ENCODE measurements at places on chromosomes 2 and 18.
A peak's percentile ranks its signal among the peaks of the same experiment; 100 is the strongest.

- DNase-seq: no peak
- H3K27ac ChIP-seq: no peak overlapping the region
- no peak overlapping the region for H3K4me3 ChIP-seq
Observed at GRCh38 chr18:27270508-27270907, 85.4 kb upstream of the CHST9 start.

DNA sequence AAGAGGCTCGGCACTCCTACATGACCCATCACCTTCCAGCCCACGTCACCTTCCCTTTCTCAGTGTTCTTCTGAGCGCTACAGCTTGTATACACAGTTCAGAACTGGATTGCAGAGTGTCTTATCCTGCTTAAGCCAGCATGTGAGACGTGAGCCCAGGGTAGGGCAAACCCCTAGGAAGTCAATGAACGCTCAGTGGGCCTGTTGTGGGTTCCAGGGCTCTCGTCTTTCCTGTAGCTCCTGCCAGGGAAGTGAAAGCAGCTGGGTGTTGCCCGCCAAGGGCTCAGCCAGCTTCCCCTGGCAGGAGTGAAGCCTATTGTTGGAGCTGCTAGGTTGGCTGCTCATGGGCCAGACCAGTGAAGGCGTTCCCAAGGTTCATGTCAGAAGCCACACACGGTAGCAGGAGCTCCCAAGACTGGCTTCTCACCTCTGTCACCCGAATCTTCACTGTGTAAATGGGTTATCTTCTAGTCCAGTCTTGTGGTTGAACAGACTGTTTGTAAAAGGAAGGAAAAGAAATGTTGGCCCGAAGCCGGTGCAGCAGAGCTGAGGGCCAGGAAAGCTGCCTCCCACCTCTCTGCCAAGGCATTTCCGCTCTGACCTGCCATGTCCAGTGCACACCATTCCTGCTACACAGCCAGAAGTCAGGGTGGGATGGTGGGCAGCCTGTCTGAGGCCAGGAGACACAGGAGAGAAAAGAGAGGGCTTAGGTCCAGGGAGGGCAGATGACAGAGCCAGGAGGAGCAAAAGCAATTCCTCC, 69.6 kb upstream of the RMDN2 start:
- no peak overlapping the region for H3K27ac ChIP-seq
- no peaks in the 10 kb centered on the region for H3K27me3 ChIP-seq
- H3K4me3 ChIP-seq: no peak overlapping the region
- DNase-seq: no peak

DNA sequence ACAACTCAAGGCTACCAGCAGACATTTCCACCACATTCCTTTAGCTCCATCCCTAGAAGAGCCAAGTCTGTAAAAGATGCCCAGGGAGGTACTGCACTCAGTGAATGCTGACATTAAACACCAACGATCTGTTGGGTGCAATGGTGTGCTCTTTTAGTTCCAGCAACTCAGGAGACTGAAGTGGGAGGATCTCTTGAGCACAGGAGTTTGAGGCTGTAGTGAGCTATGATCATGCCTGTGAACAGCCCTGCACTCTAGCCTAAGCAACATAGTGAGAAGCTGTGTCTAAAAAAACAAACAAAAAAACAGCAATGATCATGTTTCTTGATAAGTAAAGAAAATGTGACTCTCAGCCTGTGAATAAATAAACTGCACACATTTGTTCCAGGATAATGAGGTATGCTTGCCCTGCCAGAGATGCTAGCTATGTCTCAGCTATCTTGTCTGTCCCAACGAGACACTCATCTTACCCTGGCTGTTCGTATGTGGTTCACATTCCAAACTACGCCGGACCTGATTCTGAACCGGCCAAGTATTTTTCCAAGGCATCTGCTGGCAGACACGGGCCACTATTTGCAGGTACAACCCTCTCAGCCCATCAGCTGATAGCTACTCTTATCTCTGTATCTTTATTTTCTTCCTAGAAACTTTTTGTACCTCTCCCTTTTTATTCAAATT, 21.8 kb downstream of the TMEM182 start:
- no peaks in the 10 kb centered on the region for H3K36me3 ChIP-seq
- H3K4me1 ChIP-seq: peaks cover 5% of the 10 kb centered on the region
- no peak overlapping the region for H3K27ac ChIP-seq
- no peak overlapping the region for H3K4me3 ChIP-seq

DNA sequence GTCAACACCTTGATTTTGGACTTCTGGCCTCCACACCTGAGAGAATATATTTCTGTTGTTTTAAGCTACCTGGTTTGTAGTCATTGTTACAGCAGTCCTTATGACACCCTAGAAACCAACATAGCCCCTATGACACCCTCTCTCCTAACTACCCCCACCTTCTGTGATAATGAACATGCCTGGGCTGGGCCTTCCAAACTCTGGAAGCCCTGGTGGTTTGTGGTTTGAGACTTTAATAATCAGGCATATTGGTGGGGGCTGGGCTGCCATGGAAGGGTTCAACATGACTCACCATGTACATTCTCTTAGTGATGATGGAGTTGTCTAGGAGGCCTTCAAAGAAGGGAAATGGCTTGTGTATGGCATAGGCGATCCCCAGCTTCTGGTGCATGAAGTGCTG, 3.3 kb downstream of the SP110 start:
- H3K36me3 ChIP-seq: peaks cover 79% of the 10 kb centered on the region
- H3K27ac ChIP-seq: peak overlapping the region; percentile 67
- DNase-seq: peak; percentile 79
- H3K4me3 ChIP-seq: peak overlapping the region; percentile 30

DNA sequence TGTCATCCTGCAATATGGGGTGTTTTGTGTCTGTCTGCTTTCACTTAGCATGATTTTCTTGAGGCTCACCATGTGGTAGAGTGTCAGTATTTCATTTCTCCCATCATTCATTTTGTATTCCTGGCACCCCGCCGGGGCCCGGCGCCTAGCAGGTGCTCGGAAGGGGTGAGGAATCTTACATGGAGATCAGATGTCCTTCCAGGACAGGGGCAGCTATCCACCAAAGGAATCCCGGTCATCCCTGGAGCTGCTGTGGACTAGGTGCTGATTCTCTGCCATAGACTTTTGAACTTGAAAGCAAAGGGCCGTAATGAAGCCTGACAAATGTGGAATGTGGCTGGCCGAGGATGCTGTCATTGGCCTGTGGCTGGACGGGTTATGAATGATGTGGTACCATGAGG, 2.4 kb downstream of the PRELID3A start:
- peaks cover 30% of the 10 kb centered on the region for H3K4me1 ChIP-seq
- H3K27ac ChIP-seq: no peak overlapping the region
- no peak for DNase-seq
- peaks cover 23% of the 10 kb centered on the region for H3K27me3 ChIP-seq
- no peak overlapping the region for H3K4me3 ChIP-seq

DNA sequence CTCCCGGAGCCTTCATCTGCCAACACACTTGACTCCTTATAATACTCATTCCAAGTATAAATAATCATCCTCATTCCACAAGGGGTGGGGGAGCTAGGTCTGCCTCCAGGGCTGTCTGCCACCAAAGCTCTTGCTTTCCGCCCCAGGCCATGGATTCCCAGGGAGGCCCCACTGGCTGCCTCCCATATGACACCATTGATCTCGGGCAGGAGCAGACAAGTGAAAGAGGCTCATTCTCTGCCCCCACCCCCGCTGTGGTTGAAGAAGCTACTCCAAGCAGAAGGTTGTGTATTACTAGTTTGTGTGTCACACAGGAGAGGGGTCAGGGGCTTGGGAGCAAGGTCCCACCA, 99.5 kb downstream of the MRO start:
- H3K27me3 ChIP-seq: no peaks in the 10 kb centered on the region
- no peak overlapping the region for H3K4me3 ChIP-seq
- no peak overlapping the region for H3K27ac ChIP-seq
- no peaks in the 10 kb centered on the region for H3K4me1 ChIP-seq

- no peak for DNase-seq
- H3K27me3 ChIP-seq: no peaks in the 10 kb centered on the region
- H3K36me3 ChIP-seq: peaks cover 1% of the 10 kb centered on the region
- H3K27ac ChIP-seq: no peak overlapping the region
Observed at GRCh38 chr2:8009010-8009597, 672.8 kb upstream of the ID2 start.

GRCh38 chr18:49812286-49813068, 856 bp downstream of the ACAA2 start:
- DNase-seq: no peak
- H3K4me3 ChIP-seq: peak overlapping the region; percentile 91
- H3K4me1 ChIP-seq: peaks cover 52% of the 10 kb centered on the region
- H3K27ac ChIP-seq: peak overlapping the region; percentile 97

GRCh38 chr2:74441170-74441689, 507 bp downstream of the RTKN start:
- no peak overlapping the region for H3K27ac ChIP-seq
- DNase-seq: no peak
- H3K36me3 ChIP-seq: no peaks in the 10 kb centered on the region
- H3K4me1 ChIP-seq: peaks cover 10% of the 10 kb centered on the region
- peak overlapping the region; percentile 15 for H3K4me3 ChIP-seq

- no peaks in the 10 kb centered on the region for H3K27me3 ChIP-seq
- DNase-seq: no peak
- H3K27ac ChIP-seq: no peak overlapping the region
- peaks cover 3% of the 10 kb centered on the region for H3K4me1 ChIP-seq
Observed at GRCh38 chr18:67308819-67309218, 207.7 kb downstream of the DSEL start.

DNA sequence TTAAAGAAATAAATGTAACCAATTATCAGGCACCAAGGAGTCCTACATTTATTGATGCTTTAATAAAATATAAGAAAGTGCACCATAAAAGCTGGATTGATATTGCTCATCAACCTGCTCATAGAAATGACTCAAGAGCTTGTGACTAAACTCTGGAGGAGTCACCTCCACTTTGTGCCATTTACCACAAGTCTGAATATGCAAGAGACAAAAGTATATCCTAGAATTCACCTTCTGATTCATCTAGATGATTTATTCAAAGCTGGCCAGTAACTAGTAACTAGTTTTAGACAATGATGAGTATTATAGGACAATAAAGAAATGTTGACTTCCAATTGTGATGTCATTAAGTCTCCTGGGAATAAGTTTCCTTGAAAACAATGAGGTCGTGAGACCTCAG, 146.0 kb upstream of the SOX11 start:
- H3K36me3 ChIP-seq: no peaks in the 10 kb centered on the region
- no peak overlapping the region for H3K27ac ChIP-seq
- H3K4me1 ChIP-seq: no peaks in the 10 kb centered on the region
- H3K4me3 ChIP-seq: no peak overlapping the region

DNA sequence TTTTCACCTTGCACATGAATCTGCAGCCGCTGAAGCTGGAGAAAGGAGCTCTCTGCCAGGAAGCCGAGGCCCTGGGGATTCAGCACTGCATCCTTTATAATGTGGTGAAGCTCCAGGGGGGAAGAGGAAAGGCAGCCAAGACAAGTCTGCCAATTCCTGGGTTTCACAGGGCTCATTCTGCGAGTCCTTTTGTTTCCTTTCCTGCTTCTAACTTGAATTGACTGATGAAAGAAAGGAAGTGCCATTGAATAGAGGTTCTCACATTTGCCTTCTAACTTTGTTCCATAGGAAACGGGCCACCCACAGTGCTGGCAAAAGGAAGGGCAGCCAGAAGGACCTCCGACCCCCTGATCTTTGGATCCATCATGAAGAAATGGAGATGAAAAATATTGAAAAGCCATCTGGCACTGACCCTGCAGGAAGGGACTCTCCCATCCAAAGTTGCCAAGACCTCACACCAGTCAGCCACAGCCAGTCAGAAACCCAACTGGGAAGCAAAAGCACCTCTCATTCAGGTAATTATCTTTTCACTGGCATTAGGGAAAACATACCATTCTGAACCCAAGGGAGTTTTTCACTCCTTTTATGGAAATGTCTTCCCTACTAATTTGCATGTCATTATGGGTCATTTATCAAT, 765.4 kb downstream of the MBD2 start:
- DNase-seq: no peak
- H3K4me3 ChIP-seq: no peak overlapping the region
- no peak overlapping the region for H3K27ac ChIP-seq
- H3K36me3 ChIP-seq: no peaks in the 10 kb centered on the region
- no peaks in the 10 kb centered on the region for H3K27me3 ChIP-seq

DNA sequence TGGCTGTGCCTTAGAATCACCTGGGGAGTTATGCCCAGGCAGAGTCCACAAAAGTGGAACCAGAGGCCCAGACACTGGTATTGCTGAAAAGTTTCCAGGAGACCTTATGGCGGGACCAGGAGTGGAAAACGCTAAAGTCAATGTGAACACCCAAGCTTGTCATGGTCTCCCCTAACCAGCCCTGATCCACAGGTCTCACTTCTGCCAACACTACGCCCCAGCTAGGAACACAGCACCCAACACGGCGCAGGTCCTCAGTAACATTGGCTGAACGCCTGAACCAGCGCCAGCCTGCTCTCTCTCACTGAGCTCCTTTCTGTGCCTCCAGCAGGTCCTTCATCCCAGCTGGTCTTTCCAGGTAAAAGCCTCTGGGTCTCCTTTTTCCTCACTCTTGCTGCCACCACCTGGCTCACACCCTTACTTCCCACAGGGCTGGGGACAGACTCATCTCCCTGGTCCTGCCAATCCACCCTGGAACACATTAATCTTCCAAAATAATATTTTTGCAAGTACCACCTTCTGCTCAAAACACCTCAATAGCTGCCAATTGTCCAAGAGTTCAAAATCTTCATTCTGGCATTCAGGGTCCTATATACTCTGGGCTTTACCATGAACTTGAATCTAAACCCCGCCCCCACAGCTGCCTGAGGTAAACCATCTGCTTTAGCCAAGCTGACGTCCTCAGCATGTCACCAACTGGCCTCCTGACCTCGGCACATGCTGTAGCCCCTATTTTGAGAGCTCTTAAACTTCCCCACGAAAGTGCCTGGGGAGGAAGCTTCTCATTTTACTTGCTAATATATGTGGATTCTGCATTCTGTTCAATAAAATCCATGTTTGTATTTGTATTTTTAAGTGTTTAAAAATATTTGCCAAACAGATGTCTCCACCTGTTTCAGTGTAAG, 34.6 kb downstream of the ADCY3 start:
- DNase-seq: no peak
- H3K27me3 ChIP-seq: no peaks in the 10 kb centered on the region
- no peak overlapping the region for H3K27ac ChIP-seq
